ENCODE measurements at places on chromosomes 4 and X.

DNA sequence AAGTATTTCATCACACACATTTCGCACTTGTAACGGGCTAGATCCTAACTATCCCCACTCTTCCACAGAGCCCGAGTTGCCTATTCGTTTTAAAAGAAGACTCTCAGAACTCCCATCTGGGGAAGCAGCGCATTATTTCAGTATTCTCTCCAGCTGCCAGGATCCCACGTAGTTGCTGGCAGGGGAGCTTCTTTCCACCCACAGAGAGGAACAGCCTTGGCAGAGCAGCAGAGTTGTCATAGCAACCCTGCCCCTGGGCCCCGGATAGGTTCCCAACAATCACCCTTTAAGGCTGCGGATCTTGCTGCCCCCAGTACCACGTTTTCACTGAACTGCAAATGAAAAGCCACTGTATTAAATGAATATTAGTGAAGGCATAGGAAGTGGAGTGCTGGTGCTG, 106.7 kb downstream of the GPM6A start:
- no peak for DNase-seq

GRCh38 chrX:82765811-82766210, 742.3 kb upstream of the POU3F4 start:
- no peak for DNase-seq

- no peak for DNase-seq
Measured at GRCh38 chr4:123599061-123599919, 202.7 kb downstream of the SPRY1 start.

- no peak for DNase-seq
Measured at GRCh38 chr4:69224891-69225290, 10.3 kb upstream of the UGT2B11 start.

DNA sequence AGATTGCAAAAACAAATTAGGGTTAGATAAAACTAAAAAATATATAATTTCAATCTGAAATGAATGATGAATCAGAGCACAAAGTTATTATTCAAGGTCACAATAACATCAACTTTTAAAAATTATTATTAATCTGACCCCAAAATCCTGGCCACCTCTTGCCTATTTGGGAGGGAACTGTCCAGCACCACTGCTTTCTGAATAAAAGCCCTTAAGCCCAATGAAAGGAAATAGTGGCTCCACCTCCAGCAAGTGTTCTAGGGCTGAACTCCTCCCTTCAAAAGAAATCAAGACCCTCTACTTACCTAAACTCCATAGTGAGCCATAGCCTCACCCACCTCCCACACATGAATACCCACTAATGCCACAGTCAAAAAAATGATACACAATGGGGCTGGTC, 208.2 kb downstream of the PARM1 start:
- DNase-seq, result no peak

- no peak for DNase-seq
Measured at GRCh38 chr4:76690011-76690905, 207.7 kb downstream of the SOWAHB start.

DNA sequence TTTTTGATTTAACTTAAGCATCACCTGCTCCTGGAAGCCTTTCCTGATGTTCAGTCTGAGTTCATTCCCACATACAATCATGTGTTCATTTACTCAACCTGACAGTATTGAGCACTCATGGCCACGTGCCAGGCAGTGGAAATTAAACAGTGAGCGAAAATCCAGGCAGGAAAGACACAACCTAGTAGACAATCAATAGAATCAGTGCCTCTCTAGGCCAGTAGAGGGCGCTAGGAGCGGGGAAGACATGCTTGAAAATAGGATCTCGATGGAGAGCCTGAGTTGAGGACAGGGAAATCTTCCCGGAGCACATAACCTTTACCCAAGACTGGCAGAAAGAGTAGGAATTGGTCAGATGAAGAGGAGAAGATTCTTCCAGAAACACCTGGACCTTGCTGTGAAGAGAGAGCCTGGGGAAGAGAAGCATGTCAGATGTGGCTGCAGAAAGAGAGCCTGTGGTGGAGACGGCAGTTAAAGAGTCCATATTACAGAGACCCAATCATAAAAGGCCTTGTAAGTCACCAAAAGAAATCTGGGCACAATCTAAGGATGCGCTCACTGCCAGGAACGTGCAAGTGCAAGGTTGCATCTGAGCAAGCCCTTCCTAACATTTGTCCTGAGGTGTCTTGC, 103.5 kb downstream of the LDB2 start:
- no peak for DNase-seq

- no peak for DNase-seq
Measured at GRCh38 chr4:4521731-4522130, 20.1 kb downstream of the STX18 start.

All from epithelial cell of prostate (primary cell).